ENCODE measurements at places on chromosomes 6 and 20.
A peak's percentile ranks its signal among the peaks of the same experiment; 100 is the strongest.

DNA sequence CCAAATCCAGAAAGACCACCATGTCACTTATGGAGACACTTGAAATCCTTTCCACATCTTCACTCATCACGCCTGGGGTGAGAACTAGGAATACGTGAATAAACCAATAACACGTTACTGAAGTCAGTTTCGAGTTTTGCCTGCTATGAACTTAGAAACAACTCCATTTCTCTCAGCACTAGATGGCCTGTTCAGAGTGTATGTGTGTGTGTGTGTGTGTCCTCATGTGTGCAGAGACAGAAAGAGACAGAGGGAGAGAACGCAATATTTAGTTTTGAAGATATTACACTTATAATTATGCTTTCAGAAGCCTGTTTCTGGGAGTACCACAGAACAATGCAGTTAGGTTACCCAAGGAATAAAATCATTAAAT lies 81.2 kb upstream of the CCN6 start:
- peaks cover 19% of the 10 kb centered on the region for H3K4me1 ChIP-seq
- H3K4me3 ChIP-seq = no peak overlapping the region
- DNase-seq = no peak
- H3K27me3 ChIP-seq = no peaks in the 10 kb centered on the region
- peak overlapping the region; percentile 68 for H3K27ac ChIP-seq
- H3K36me3 ChIP-seq = no peaks in the 10 kb centered on the region

DNA sequence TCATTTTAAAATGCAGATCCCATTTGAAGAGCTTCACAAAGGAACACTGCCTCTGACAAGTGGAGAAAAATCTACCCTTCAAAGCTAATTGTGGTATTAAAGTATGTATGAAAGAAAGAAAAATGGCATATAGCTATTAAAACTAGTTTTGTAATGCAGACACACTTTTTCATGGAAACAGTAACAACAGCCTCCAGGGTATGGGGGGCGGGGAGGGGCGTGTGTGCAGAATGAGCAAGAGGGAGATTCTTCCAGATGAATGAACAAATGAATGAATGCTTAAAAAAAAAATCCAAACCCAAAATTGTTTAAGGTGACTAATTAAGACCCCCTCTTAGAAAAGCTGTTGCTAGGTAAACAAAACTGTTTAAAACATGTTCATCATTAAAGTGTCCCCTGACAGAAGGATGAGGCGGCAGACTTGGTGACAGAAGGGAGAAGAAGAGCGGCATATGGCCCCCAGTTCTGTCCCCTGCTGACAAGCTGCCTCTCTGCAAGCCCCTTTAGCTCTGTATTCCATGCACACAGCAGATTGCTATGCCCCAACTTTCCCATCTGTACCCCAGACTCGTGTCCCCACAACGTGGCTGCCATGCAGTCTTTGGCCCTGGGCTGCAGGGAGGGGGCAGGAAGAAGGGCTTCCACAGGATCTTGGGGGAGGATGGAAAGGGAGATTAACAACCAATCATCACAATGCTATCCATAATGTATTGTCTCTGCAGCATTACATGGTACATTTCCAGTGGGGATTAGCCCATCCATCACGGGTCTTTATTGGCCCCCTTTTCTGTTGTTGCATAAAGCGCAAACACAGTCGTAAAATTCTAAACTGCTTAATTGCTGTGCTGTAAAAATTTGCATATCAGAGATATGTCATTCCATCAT lies 108.4 kb upstream of the OLIG3 start:
- H3K4me1 ChIP-seq = no peaks in the 10 kb centered on the region
- no peak overlapping the region for H3K27ac ChIP-seq
- no peaks in the 10 kb centered on the region for H3K27me3 ChIP-seq
- H3K36me3 ChIP-seq = no peaks in the 10 kb centered on the region

DNA sequence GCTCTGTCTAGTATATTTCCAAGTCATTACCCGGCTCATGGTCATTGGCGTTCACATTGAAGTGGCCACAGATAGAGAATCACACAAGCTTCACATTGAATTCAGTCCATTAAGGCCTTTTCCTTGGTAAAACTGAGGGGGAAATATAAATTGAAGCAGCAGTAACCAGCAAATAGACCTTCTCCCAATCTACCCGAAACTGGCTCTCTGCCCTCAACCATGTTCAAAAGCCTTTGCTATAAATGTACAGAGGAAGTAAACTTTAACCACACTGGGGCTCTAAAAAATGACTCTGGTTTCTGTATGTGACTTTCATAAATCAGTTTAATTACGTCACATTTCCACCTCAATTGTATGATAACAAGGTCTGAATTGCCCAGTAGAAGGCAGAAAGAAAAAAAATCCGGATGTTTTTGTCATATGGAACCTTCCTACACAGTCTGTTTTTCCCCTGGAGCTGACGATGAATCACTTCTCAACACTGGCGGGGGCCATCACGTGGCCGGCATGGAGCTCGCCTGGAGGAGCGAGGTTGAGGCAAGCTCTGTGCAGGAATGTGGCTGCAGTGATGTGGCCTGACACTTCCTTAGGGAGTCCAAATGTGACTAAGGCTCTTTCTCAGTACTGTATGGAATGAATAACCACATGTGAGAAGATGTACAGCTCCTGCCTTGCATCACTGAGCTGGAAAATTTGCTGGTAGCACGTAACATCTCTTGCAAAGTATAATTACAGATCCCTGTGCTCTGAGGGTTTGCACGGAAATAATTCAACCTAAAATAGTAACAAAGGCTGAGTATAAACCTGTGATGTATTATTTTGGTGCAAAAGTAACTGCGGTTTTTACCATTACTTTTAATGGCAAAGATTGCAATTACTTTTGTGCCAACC lies 58.6 kb upstream of the SNX9 start:
- H3K4me1 ChIP-seq = peaks cover 28% of the 10 kb centered on the region
- H3K36me3 ChIP-seq = no peaks in the 10 kb centered on the region
- H3K4me3 ChIP-seq = no peak overlapping the region
- peak overlapping the region; percentile 56 for H3K27ac ChIP-seq
- no peaks in the 10 kb centered on the region for H3K27me3 ChIP-seq

GRCh38 chr20:23943304-23943703 lies 45.3 kb downstream of the GGTLC1 start:
- H3K4me1 ChIP-seq = no peaks in the 10 kb centered on the region
- H3K27ac ChIP-seq = no peak overlapping the region
- H3K4me3 ChIP-seq = no peak overlapping the region
